ENCODE measurements at places on chromosomes 11 and 22.

- DNase-seq = no peak
Measured at GRCh38 chr11:57888386-57888785, 126.8 kb downstream of the CTNND1 start.

- no peak for DNase-seq
Measured at GRCh38 chr11:65496304-65497140, 2.3 kb upstream of the MALAT1 start.

GRCh38 chr22:24021304-24021703 is 10.2 kb downstream of the CABIN1 start:
- no peak for DNase-seq

- DNase-seq = no peak
Measured at GRCh38 chr11:124199702-124200101, 16.6 kb downstream of the OR10D3 start.

DNA sequence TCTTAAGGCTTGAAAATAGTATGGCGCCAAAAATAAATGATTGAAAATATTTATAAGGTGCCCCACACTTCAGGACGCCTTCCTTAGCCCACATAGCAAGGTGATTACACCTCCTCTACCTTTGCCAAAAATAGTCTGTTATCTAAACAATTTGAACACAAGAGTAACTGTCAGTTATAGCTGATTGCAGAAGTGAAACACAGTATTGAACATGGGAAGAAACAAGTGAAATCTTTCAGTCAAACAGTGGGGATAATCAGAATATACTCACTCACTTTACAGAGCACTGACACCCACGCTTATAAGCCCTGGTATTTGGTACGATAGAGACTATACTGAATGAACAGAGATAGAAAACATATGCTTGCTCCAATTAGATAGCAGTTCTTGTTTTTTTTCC is 203.1 kb downstream of the RAB38 start:
- DNase-seq = no peak

GRCh38 chr11:65934014-65934413 is 11.3 kb upstream of the TSGA10IP start:
- no peak for DNase-seq

DNA sequence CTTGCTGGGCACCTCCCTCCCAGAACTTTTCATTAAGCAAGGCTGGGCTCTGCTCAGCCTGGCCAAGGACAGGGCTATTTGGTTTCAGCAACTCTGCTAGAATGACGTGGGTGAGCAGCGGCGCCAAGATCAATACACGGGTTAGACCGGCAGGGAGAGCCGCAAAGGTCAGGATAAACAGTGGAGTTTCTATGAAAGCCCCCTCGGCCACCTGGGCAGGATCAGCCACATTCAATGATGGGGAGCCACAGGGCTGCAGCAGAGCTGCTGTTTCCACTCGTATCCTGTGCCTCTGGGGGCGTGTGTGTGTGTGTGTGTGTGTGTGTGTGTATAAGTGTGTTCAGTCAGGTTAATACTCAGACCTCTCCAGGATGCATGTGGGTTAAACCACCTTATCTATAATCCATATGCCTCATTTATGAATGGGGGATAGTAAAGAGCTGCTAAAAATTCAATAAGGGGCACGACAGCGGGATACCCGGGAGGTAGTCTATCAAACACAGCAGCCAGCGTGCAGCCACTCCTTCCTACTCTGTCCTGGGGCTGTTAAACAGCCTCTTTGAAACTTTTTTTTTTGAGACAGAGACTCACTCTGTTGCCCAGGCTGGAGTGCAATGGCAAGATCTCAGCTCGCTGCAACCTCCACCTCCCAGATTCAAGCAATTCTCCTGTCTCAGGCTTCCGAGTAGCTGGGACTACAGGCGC is 34.8 kb downstream of the MYH9 start:
- DNase-seq = peak; percentile 86

DNA sequence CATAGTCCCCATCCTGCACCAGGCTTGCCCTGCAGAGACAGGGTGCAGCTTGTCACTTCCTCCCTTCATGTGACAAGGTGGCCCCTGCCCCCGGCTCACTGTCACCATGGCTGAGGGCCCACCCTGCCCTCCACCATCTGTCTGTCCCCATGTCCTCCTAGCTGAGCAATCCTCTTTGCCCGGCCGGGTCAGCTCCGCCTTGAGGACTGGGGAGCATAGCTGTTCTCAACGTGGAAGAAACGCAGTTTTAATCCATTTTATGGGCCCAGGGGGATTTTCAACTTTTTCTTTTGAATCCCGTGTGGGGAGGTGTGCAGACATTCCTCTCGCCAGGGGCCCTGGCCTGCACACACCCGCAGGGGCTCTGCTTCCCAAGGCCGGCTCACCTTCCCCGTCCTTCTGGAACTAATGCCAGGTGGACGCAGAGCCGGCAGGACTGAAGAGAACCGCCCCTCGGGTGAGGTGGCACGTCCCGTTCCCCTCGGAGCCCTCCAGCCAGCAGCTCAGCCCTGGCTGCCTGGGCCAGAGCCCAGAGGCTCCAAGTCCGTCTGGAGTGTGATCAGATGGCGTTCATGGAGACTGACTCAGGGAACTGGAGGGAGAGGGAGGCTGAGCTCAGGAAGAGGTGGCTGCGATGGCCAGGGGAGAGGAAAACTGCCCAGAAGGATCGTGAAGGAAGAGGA is 1108.7 kb downstream of the BRD1 start:
- DNase-seq = peak; percentile 56

DNA sequence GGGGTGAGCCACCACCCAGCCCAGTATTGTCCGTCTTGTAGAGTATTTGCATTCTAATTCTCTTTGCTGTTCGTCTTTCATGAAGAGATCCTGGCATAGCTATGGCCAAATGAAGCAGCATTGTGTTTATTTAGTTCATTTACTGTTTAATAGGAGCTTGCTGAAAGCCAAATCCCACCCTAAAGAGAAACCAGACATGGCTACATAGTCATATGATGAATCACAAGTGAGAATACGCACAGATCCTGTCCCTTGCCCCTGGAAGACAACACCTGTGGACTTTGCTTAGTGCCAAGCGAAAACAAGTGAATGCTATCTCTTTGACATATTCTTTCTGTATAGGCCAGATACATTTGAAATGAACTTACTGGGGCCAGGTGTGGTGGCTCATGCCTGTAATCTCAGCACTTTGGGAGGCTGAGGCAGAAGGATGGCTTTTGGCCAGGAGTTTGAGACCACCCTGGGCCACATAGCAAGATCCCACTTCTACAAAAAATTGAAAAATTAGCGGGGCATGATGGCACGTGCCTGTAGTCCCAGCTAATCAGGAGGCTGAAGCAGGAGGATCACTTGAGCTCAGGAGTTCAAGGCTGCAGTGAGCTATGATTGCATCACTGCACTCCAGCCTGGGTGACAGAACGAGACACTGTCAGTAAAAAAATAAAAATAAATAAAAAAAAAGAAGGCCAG is 5.1 kb upstream of the ARFGAP3 start:
- no peak for DNase-seq

DNA sequence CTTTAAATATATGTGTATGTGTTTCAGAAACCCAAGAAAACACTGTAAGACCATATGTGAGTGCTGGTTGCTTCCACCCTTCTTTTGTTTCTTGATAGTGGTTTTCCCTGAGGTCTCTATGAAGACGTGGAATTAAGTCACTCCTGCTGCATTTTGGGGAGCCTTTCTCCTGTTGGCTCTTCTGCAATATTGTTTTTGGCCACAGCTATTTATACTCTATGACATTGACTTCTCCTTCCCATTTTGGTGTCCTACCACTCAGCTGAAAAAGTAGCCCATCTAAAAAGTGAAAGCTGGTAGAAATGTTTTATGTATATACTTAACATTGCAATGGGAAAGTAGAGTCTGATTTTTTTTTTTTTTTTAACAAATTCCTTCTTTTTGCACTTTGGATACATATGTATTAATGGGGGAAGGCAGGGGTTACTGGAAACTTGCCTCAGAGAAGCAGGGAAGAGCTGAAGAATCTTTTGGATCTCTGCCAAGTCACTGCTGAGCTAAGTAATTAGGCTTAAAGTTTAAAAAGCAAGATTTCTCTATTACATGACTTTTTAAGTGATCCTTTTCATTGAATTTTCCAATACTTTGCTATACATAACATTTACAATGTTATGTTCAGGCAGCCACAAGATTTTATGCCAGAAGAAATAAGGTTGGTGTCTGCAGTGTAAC is 1.8 kb downstream of the TTC17 start:
- no peak for DNase-seq

DNA sequence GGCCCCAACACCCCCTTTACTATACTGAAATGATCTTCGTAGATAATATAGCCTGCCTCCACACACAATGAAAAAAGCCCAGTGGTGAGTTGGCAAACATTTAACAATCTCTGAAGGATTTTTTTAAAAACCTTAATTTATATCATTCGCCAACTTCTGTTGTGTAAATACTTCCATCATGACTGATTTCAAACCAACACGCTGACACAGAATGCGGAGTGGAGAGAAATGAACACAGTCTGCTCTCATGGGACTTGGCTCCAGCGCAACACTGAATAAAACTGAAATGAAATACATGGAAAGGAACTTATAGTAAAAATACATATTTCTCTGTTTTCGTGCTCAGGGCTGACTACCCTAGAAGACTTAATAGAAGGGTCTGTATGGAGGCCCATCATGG is 61.3 kb upstream of the WNT11 start:
- no peak for DNase-seq

- no peak for DNase-seq
Measured at GRCh38 chr22:30182350-30182745, 64.2 kb downstream of the LIF start.

DNA sequence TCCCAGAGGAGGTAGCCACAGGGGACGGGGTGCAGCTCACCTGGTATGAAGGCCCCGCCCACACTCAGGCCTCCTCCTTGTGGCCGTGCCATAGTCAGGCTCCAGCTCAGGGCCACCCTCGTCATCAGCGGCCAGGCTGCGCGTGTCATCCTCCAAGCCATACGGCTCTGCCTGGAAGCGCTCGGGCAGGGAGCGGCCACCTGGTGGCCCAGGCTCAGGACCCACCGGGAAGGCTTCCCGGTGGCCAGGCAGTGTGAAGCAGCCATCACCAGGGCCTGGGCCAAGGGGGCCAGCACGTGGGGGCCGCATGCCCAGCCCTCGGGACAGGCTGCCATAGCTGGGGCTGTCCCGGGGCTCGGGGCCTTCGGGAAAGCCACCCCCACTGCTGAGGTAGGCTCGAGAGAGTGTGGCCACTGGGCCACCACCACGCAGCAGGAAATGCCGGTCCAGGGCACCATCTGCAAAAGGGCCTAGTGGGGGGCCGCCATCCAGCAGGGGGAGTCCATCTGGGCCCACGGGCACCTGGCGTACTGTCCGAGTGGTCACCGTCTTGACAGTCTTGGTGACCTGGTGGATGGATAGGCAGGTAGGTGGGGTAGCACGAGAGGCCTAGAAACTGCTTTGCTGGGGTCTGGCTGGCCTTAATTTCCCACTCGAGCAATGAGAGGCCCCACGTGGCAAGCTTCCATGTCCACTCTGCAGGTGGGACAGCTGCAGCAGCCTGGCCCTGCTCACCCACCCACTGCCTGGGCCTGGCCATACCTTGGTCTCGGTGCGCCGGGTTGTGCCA is 35.3 kb downstream of the ARVCF start:
- DNase-seq = peak; percentile 45

DNA sequence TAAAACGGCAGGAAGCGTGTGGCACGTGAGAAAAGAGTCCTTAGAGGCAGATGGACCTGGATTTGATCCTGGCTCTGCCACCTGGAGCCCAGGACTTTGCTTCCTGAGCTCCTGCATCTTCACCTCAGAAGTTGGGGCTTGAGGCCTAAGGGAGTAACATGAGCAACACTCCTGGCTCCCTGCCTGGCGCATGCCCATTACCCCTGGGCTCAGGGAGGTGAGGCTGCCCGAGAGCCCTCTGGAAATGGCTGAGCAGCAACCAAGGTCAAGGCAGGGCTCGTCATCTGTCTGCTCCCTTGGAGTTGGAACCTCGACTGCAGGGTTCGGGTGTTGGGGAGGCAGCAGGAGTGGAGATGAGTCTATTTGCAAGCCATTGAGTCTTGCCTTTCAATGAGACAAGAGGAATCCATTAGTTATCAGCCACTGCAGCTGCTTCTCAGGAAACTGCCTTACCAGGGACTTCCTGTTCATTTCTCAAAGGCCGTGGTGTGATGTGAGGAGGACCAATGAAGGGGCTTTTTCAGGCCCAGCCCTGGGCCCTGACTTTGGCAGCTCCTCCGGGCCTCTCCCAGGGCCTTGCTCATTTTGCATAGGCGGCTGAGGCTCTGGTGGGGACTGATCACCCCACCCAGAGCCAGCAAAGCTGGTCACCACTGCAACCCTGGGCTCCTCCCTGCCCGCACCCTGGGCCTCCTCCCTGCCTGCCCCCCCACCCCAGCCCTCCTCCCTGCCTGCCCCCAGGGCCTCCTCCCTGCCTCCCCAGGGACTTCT is 6.4 kb downstream of the FADS2 start:
- DNase-seq = peak; percentile 78

DNA sequence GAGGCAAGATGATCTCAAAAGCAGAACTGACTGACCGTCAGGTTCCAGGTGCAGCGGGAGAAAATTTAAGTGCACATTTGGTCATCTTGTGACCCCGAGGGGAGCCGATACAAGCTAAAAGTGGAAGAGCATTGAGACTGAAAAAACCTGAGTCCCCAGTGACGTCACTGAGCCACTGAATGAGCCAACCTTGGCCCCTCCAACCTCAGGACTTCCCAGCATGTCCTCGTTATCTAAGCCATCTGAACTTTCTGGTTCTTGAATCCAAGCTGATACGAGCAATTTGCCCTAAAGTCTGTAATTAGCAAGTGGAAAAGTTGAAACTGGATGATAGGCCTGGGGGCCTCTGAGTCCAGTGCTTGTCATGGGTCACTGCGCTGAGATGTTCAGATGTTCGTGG is 51.1 kb upstream of the ISX start:
- DNase-seq = no peak

DNA sequence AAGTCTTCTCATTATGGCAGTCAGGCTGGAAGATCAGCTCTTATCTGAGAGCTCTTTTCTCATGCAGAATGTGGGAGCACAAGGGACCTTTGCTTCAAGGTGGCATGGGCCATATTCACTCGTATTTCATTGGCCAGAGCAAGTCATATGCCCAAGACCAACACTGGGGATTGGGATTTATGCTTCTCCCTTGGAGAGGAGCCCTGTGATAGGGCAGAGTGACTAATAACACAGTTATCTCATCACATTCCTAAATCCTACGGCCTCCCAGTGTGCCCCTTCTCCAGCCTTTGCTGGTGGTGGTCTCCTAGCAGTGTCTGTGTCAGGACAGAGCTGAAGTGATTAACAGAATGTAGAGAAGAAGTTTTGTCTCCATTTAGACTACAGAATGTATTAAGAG is 48.6 kb downstream of the SYT9 start:
- DNase-seq = no peak

- DNase-seq = peak; percentile 35
Measured at GRCh38 chr11:118911113-118911879, 14.4 kb downstream of the BCL9L start.

GRCh38 chr11:9090488-9091043 is 833 bp downstream of the SCUBE2 start:
- no peak for DNase-seq

Data from Right ventricle myocardium inferior (tissue), 1 donor.